ENCODE measurements at places on chromosomes 16 and 17.
A peak's percentile ranks its signal among the peaks of the same experiment; 100 is the strongest.

- no peak for DNase-seq
Observed at GRCh38 chr16:84308120-84308519, 13.4 kb downstream of the WFDC1 start.

DNA sequence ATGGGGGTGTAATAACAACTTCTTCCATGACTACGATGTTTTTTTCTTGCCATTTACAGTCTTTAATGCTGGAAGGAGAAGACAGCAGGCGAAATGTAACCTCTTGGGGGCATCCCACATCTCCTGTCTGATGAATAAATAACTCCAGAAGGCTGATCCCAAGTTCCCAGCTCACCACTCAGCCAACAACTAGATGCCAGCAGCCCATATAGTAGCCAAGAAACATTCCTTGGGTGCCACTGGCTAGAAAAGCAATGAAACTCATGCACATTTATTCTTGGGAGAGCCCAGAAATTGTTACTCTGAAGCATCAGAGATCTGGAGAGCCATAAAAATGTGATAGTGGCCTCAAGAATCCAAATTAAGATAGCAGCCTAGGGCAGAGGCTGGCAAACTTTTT lies 22.7 kb upstream of the TMEM101 start:
- DNase-seq = no peak

DNA sequence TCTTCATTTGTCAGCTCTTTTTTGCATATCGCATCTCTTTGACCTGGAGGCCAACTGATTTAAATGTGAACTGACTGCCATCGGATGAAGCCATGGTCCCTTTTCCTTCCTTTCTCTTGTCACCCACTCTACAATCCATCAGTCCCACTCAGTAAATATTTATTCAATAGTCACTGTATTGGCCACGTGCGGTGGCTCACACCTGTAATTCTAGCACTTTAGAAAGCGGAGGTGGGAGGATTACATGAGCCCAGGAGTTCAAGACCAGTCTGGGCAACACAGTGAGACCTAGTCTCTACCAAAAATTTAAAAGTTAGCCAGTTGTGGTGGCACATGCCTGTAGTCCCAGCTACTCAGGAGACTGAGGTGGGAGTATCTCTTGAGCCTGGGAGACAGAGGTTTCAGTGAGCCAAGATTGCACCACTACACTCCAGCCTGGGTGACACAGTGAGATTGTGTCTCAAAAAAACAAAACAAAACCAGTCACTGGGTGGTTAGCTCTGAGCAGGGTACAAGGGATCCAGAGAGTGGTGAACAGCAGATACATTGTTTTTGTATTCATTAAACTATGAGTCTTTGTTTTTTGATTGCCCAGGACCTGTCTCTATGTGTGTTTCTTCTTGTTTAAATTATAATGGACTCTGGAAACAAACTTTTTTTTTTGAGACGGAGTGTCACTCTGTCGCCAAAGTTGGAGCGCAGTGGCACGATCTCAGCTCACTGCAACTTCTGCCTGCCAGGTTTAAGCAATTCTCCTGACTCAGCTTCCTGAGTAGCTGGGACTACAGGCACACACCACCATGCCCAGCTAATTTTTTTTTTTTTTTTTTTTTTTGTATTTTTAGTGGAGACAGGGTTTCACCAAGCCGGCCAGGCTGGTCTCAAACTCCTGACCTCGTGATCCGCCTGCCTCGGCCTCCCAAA lies 6.9 kb downstream of the PHAF1 start:
- no peak for DNase-seq

DNA sequence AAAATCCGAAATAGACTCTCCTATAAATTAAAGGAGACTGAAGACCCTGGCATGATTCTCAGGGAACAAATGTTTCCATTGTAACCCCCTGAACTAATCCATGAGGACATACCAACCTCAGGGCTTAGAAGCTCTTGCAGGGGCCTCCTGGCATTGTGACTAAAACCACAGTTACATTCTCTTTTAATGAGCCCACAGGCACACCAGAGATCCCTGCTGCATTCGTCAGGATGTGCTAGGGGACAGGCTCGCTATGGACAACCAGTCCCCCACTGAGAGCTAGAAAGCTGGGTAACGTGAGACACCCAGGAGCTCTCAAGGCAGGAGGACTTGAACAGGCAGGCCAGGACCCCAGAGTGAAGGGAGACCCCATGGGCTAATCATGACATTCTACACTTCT lies 140.6 kb upstream of the TNRC6C start:
- no peak for DNase-seq

GRCh38 chr16:27820646-27821345 lies 242.7 kb downstream of the GSG1L start:
- no peak for DNase-seq

DNA sequence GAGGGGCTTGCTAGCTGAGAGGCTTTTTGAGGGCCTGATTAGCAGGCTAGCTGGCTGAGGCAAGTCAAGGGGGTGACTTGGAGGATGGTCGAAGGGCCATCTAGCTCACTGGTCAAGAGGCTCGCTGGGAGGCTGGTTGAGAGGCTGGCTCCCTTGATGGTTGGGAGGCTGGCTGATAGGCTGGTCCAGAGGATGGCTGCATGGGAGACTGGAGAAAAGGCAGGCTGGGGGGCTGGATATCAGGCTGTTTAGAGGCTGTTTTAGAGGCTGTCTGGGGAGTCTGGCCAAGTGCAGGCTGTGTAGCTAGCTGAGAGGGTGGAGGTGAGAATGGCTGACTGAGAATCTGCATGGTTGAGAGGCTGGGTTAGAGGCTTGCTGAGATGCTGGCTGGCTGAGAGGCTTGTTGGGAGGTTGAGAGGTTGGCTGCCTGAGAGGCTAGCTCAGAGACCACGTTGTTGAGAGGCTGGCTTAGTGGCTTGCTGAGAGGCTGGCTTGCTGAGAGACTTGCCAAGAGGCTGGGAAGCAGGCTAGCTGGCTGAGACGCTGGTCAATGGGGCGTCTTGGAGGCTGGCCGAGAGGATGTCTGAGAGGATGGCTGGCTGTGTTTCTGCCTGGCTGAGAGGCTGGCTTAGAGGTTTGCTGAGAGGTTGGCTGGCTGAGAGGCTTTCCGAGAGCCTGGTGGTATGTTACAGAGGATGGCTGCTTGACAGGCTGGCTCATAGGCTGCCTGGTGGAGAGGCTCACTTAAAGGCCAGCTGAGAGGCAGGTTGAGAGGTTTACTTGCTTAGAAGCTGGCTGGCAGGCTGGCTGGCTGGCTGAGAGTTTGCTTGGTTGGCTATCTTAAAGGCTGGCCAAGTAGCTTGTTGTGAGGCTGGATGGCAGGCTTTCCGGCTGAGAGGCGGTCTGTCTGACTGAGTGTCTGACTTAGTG lies 36.6 kb upstream of the ACSM2B start:
- no peak for DNase-seq

GRCh38 chr16:29943846-29944799 lies 17.8 kb upstream of the TMEM219 start:
- no peak for DNase-seq

- DNase-seq = no peak
Observed at GRCh38 chr17:37764383-37764782, 19.5 kb upstream of the HNF1B start.

- no peak for DNase-seq
Observed at GRCh38 chr17:81550285-81550684, 1.9 kb downstream of the FAAP100 start.

GRCh38 chr17:82871056-82871775 lies 31.4 kb upstream of the ZNF750 start:
- DNase-seq = no peak

DNA sequence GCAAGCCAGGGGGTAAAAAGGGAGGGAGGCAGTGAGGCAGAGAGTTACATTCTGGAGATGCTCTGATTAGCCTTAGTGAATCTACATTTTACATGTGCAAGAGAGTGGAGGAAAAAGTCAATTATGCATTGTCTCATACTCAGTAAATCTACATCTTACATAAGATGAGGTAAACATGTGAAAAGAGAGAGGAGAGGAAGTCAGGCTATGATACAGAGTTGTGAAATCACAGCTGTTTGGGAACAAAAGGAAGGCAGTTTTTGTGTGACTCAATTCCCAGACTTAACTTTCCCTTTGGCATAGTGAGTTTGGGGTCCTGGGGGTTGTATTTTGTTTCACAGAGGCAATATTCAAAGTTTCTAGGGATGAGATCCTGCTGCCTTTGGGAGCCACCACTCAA lies 67.8 kb downstream of the GP2 start:
- no peak for DNase-seq

- DNase-seq = no peak
Observed at GRCh38 chr16:58510097-58510775, 5.1 kb upstream of the SETD6 start.

DNA sequence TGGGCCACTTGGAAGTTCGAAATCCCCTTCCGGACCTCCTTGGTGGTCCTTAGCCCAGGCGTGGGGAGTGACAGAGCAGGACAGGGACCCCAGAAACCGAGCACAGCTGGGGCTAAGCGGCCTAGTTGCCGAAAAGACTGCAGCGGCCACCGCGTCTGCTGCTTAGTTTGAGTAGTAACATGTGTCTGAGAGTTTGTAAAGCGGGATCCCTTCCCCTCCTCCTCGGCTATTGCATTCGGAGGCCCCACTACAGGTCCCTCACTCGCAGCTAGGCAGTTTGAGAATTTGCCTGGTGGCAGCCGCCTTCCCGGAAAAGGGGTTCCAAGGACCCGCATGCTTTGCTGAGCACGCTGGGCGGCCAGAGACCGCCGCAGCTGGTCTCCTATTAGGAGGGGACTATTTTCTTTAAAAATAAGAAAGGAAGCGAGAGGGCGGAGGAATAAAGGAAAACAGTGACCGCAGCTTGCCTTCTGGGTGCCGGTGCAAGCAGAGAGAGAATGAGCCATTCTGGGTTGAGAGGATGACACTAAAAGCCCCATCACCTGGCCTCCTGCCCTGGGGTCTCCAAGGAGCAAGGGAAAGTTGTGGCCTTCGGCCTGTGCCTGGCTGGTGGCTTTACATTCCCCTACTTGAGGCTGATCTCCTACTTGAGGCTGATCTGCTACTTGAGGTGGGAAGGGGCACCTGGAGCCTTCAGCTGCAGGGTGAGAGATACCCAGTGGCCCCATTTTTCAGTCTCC lies 1.1 kb upstream of the HOXB5 start:
- no peak for DNase-seq

DNA sequence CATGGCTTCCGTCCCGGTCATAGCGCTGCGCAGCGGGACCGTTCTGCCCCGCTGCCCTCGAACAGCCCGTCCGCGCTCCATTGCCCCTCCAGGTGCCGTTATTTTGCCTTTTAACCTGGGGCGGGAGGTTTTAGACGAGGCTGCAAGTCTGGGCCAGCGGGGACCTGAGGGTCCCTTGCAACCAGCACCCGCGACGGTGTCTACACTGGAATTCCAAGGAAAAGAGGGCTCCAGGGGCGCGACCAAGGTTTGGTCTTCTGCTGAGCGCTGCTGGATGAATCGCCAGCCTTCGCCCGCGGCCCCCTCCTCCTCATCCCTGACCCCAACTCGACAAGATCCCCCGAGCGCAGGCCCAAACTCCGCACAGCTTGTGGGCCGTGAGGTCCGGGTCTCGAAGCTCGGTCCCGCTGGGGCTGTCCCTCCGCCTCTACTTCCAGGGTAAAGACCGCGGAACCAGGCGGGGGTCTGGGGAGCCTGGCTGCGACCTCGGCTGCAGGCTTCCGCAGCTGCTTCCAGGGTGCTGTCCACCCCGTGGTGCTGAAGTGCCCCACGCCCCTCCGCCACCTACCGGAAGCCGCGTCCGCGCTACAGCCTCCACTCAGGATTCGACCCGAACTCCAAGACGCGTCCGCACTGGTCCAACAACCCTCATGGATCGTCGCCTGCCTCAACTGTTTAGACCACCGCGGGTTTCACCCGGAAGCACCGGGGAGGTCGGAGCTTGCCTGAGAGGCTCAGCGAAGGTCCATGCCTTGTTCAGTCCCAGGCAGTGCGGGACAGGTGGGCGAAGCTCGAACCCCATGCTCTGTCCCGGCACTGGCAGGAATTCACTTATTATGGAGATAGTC lies 10.1 kb upstream of the CA4 start:
- DNase-seq = peak; percentile 42

DNA sequence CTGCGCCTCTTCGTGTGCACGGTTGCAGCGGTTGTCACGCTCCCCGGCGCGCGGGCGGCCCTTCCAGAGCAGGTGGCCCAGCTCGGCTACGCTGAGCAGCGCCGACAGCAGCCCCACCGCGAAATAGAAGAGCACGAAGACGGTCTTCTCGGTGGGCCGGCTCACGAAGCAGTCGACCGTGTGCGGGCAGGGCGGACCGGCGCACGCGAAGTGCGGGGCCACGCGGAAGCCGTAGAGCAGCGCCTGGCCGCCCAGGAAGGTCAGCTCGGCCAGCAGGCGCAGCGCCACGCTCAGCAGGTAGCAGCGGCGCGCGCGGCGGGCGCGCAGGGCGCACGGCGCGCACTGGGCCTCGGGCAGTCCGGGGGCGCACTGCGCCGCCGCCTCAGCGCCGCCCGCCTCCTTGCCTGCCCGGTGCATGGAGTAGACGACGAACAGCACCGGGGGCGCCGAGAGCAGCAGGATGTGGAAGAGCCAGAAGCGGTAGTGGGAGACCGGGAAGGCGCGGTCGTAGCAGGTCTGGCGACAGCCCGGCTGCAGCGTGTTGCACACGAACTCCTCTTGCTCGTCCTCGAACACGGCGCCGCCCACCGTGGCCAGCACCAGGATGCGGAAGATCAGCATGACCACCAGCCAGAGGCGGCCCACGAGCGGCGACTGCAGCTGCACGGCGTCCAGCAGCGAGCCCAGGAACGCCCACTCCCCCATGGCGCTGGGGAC lies 1.3 kb downstream of the GJD3 start:
- no peak for DNase-seq

- DNase-seq = no peak
Observed at GRCh38 chr17:5226940-5227878, 7.5 kb downstream of the SCIMP start.

GRCh38 chr16:23786964-23787561 lies 32.2 kb downstream of the CHP2 start:
- DNase-seq = no peak

- peak; percentile 74 for DNase-seq
Observed at GRCh38 chr17:19338031-19338990, 24.2 kb downstream of the B9D1 start.

Data from T-helper 2 cell (primary cell).